ENCODE measurements at places on chromosomes 12 and 14. TPM values are rescaled to one million over a fixed set of nuclear protein-coding genes. Genes with fewer than 3 reads are reported as not detected.

Gene CAPZA3
- not detected for total RNA-seq

Gene LUM
- 183 TPM for total RNA-seq

Gene KRT71
- not detected for total RNA-seq

Gene KDM2B
- 12.3 TPM for total RNA-seq

GRCh38 chr14:57502586-57503254, 9.1 kb upstream of the CCDC198 start:
- DNase-seq, result no peak
- no peaks in the 10 kb centered on the region for H3K27me3 ChIP-seq
- H3K4me3 ChIP-seq, result no peak overlapping the region
- no peaks in the 10 kb centered on the region for H3K36me3 ChIP-seq
- no peak overlapping the region for H3K27ac ChIP-seq

DNA sequence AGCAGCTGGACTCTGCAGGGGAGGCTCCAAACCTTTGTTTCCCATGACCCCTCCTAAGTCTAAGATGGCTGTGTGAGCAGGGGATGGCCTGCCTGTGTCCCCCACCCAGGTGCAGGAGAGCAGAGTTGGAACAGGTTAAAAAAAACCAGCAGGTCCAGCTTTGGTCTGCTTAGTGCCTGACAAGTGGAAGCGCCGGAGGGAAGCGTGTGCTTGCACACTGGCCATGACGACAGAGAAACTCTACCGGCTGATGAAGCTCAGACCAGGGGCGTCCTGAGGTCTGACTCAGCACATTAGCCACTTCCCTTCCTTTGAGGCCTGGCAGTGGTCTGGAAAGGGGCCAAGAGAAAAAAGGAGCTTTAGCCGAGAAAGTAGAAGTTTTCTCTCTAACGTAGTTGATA, 280.1 kb downstream of the VRK1 start:
- no peak for DNase-seq
- no peak overlapping the region for H3K27ac ChIP-seq
- no peaks in the 10 kb centered on the region for H3K36me3 ChIP-seq
- H3K4me1 ChIP-seq, result no peaks in the 10 kb centered on the region
- no peaks in the 10 kb centered on the region for H3K27me3 ChIP-seq

- H3K4me1 ChIP-seq, result no peaks in the 10 kb centered on the region
- no peak overlapping the region for H3K27ac ChIP-seq
- no peaks in the 10 kb centered on the region for H3K36me3 ChIP-seq
- H3K27me3 ChIP-seq, result no peaks in the 10 kb centered on the region
- no peak for DNase-seq
These were observed 129.9 kb upstream of the GRIN2B start for GRCh38 chr12:14111230-14111865.

DNA sequence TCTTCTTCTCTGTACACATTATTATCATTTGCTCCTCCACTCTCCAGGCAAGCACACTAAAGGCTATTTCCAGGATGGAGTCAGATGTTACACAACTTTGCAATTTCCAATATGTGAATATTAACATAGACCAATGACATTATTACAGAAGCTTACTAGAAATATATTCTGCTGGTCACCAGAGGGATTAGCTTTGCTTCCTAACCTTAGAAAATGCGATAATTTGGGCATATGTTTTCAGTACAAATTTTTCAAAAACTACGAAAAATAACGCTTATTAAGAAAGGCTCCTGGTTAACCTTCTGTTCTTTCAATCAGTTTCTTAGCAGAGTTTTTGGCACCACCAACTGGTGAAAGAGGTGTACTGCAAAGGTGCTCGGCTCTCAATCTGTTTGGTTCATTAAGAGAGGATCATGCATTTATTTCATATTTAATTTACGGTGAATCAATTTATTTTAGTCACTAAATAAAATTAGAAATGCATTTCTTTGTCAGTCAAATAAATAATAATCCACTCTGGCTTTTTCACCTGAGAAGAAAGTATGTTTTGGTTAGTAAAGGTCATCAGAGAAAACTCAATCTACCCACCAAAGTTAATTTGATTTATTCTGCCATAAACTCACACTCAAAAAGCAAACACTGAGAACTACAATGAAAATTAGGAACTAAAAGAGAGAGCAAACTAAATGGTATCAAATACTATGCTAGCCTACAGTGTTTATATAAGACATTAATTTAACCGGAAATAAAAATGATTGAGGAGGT, 39.2 kb downstream of the EFCAB11 start:
- H3K4me3 ChIP-seq, result no peak overlapping the region
- H3K36me3 ChIP-seq, result no peaks in the 10 kb centered on the region
- no peaks in the 10 kb centered on the region for H3K4me1 ChIP-seq
- no peak overlapping the region for H3K27ac ChIP-seq
- DNase-seq, result peak; percentile 72

GRCh38 chr14:94578712-94579111, 2.5 kb upstream of the SERPINA5 start:
- H3K4me1 ChIP-seq, result no peaks in the 10 kb centered on the region
- H3K36me3 ChIP-seq, result no peaks in the 10 kb centered on the region
- no peak for DNase-seq

DNA sequence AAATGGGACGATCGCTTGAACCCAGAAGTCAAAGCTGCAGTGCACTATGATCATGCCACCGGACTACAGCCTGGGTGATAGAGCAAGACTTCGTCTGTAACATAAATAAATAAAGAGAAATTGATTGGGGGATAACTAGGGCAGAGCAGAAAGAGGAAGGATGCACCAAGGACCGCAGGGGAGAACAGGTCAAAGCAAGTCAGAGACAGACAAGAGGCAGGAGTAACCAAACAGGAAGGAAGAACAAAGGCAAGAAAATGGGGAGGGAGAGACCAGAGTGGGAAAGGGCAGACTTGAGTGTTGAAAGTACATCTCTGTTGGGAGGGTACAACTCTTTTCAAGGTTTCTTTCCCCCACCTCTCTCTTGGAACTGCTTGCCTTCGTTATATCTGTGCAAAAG, 50.8 kb upstream of the ELK3 start:
- H3K27ac ChIP-seq, result no peak overlapping the region
- H3K4me3 ChIP-seq, result no peak overlapping the region
- no peaks in the 10 kb centered on the region for H3K36me3 ChIP-seq
- no peak for DNase-seq

DNA sequence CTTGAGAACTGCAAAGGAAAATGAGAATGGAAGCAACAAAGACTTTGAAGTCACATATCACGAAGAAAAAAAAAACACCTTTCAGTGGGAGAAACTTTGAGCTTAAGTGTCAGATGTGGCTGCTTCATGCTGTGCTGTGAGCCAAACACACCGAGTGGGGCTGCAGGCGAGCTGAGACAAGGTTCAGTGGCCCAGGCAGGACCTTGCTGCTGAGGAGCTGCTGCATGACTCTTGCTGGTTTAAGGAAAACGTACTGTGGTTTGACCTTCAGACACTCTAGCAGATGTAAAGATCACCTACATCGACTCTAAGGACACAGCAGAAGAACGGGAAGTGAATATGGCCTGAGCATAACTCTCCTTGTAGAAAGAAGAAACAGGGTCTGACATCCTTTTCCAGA, 118.1 kb upstream of the OR4E1 start:
- no peaks in the 10 kb centered on the region for H3K27me3 ChIP-seq
- H3K4me1 ChIP-seq, result no peaks in the 10 kb centered on the region
- no peak overlapping the region for H3K27ac ChIP-seq
- H3K36me3 ChIP-seq, result no peaks in the 10 kb centered on the region
- no peak for DNase-seq

DNA sequence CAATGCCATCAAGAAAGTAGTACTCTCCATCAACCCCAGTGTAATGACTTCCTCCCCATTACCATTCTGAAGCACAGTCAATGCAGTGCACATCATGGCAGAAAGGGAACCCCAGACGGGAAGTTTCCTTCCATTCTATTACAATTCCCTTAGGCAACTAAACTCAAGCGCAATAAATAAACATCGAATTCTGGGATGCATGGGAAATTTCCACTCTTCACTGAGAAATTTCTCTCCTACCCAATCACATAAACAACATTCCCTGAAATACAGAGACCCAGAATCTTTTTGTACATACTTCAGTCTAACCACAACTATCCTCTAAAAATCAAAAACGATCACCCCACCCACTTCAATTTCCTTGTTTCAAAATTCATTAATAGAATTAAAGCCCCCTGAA, 20.0 kb downstream of the SARNP start:
- H3K4me3 ChIP-seq, result no peak overlapping the region
- no peak overlapping the region for H3K27ac ChIP-seq
- DNase-seq, result no peak

DNA sequence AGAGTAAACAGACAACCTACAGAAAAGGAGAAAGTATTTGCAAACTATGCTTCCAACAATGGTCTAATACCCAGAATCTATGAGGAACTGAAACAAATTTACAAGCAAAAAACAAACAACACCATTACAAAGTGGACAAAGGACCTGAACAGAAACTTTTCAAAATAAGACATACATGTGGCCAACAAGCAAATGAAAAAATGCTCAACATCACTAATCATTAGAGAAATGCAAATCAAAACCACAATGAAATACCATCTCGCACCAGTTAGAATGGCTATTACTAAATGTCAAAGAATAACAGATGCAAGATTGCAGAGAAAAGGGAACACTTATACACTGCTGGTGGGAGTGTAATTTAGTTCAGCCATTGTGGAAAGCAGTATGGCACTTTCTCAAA, 125.8 kb downstream of the C12orf42 start:
- H3K27me3 ChIP-seq, result no peaks in the 10 kb centered on the region

- peaks cover 7% of the 10 kb centered on the region for H3K36me3 ChIP-seq
- H3K27me3 ChIP-seq, result no peaks in the 10 kb centered on the region
- DNase-seq, result no peak
- no peak overlapping the region for H3K27ac ChIP-seq
- no peak overlapping the region for H3K4me3 ChIP-seq
These were observed 10.0 kb downstream of the CACNB3 start for GRCh38 chr12:48828293-48828692.

- no peak overlapping the region for H3K27ac ChIP-seq
- H3K36me3 ChIP-seq, result no peaks in the 10 kb centered on the region
- no peaks in the 10 kb centered on the region for H3K4me1 ChIP-seq
- H3K4me3 ChIP-seq, result no peak overlapping the region
- no peak for DNase-seq
- no peaks in the 10 kb centered on the region for H3K27me3 ChIP-seq
These were observed 19.4 kb upstream of the RTRAF start for GRCh38 chr14:51969852-51970540.

- H3K4me3 ChIP-seq, result no peak overlapping the region
- H3K4me1 ChIP-seq, result no peaks in the 10 kb centered on the region
- DNase-seq, result no peak
- no peaks in the 10 kb centered on the region for H3K36me3 ChIP-seq
These were observed 465.7 kb downstream of the NOVA1 start for GRCh38 chr14:26132061-26132645.

DNA sequence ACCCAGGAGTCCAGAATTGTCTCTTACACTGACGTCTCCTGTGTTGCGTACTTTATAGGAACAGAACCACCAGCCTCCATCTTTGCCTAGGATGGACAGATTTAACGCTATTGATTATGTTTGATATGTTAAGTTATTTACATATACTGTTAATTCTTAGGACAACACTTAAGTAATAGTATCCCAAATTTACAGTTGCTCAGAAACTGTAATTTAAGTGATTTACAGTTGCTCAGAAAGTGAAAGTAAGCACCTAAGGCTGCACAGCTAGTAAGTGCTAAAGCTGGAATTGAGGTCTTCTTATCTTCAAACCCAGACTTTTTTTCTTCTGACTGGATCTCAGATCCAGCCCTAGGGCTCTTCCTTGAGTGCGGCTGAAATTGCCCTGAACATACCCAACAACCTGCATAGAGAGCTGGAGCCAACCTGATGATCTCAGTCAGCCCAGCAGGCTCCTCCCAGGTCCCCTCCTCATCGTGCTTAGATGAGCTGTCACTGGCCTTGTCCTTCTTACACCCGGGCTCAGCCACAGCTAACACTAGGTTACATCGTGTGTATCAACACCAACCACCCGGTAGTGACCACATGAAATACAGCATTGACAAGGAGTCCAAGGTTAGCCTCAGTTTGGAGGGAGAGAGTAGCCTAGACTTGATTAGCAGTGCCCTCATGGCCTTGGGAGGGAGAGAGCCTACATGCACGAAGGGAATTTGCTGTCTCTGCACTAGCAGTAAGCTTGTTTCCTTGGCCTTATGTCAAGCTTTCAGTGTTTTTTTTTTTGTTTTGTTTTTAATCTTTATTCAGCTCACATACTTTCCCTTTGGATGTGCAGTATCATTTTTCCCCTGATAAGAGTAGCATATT, 111.1 kb upstream of the ARHGAP5 start:
- H3K4me3 ChIP-seq, result no peak overlapping the region
- DNase-seq, result no peak
- peak overlapping the region; percentile 97 for H3K27ac ChIP-seq
- no peaks in the 10 kb centered on the region for H3K36me3 ChIP-seq

- H3K4me3 ChIP-seq, result no peak overlapping the region
- no peaks in the 10 kb centered on the region for H3K4me1 ChIP-seq
- DNase-seq, result no peak
- H3K36me3 ChIP-seq, result no peaks in the 10 kb centered on the region
- no peak overlapping the region for H3K27ac ChIP-seq
These were observed 62.5 kb upstream of the FAR2 start for GRCh38 chr12:29086325-29087271.

GRCh38 chr12:51533799-51534198, 57.2 kb upstream of the SCN8A start:
- DNase-seq, result no peak
- H3K4me3 ChIP-seq, result no peak overlapping the region
- no peaks in the 10 kb centered on the region for H3K4me1 ChIP-seq
- H3K27ac ChIP-seq, result no peak overlapping the region
- no peaks in the 10 kb centered on the region for H3K36me3 ChIP-seq
- no peaks in the 10 kb centered on the region for H3K27me3 ChIP-seq

DNA sequence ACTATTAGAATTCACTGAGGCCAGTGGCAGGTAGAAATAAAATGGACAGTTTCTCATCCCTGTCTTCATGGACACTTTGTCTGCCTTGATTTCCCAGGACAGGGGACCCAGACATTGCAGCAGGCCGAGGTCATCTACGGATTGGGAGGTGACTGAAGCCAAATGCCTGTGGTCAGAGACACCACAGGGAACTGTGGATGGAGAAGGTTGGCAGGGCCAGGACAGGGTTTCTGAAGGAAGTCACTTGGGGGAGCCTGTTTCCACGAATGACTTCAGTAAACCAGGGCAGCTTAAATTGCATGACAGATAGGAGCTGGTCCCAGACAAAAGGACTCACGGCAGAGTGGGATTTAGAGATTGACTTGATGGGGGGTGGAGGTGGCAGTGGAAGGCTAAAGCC, 224.9 kb downstream of the NTF3 start:
- no peaks in the 10 kb centered on the region for H3K4me1 ChIP-seq
- H3K27ac ChIP-seq, result no peak overlapping the region
- no peaks in the 10 kb centered on the region for H3K27me3 ChIP-seq
- H3K4me3 ChIP-seq, result no peak overlapping the region
- no peaks in the 10 kb centered on the region for H3K36me3 ChIP-seq

GRCh38 chr14:97978341-97978740, 1181.2 kb downstream of the VRK1 start:
- no peaks in the 10 kb centered on the region for H3K27me3 ChIP-seq
- H3K36me3 ChIP-seq, result no peaks in the 10 kb centered on the region

- no peak for DNase-seq
- no peaks in the 10 kb centered on the region for H3K4me1 ChIP-seq
- H3K27ac ChIP-seq, result peak overlapping the region; percentile 14
- H3K4me3 ChIP-seq, result no peak overlapping the region
- no peaks in the 10 kb centered on the region for H3K36me3 ChIP-seq
- H3K27me3 ChIP-seq, result no peaks in the 10 kb centered on the region
These were observed 13.6 kb upstream of the ETFBKMT start for GRCh38 chr12:31645924-31646323.
